ENCODE measurements at places on chromosomes 2 and 18.

GRCh38 chr18:48872234-48873145, 78.3 kb downstream of the SMAD7 start:
- DNase-seq, result no peak

GRCh38 chr2:176565641-176566323, 296.5 kb downstream of the MTX2 start:
- no peak for DNase-seq

DNA sequence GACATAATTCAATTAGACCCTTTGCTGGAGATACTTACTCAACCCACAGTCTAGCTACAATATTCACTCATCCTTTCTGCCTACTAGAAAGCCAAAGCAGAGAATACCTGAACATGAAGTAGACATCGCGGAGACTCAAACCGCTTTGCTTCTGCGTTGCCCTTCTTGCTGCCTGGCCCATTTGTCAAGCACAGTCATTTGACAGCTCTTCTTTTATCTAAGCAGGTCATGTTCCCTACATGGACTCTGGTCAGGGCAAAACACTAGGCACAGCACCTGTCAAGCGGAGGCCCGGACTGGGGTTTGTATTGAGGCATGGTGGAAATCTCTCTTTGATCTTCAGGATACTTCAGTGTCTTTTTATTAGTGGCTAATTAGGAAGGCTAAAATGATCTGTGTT, 89.7 kb downstream of the FARSB start:
- no peak for DNase-seq

DNA sequence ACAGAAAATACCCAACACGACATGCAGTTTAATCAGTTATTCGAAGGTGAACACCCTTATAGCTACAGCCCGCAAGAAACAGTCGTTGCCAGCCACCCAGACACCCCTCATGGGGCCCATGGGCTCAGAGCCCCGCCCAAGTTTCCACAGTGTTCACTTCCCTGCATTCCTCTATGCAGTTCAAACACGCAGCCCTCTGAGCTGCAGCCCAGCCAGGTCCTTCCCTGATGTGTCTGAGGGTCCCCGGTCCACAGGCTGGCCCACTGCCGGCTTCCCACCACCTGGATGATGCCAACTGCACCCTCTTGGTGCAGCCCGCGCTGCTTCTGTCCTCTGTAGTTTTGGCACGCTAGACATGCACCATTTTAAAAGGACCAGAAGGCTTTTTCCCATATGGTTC, 87.4 kb downstream of the ZNF516 start:
- DNase-seq, result no peak

DNA sequence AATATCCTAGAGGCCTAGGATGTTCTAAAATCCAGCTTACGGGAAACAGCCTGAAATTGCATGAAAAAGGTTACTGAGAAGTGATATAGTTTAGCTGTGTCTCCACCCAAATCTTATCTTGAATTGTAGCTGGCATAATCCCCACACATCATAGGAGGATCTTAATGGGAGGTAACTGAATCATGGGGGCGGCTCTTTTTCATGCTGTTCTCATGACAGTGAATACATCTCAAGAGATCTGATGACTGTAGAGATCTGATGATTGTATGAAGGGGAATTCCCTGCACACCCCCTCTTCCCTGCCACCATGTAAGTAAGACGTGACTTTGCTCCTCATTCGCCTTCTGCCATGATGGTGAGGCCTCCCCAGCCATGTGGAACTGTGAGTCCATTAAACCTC, 385.6 kb upstream of the ID2 start:
- no peak for DNase-seq

DNA sequence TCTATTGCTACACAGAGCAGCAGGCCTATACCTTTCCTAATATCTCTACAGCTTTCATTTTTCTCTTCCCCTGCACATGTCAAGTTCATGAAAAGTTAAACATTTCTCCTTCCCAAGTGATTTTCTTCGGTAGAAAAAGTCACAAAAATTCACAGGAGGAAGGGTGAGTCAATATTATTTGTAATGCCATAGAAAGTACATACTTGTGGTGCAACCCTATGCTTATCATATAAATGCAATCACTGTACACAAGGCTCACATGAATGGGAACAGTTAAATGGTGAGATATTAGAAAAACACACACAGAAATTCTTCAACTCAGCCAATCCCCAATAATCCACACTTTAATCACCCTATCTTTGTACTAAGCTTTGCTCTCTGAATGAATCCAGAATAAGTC, 651.6 kb downstream of the LRRTM4 start:
- DNase-seq, result no peak

DNA sequence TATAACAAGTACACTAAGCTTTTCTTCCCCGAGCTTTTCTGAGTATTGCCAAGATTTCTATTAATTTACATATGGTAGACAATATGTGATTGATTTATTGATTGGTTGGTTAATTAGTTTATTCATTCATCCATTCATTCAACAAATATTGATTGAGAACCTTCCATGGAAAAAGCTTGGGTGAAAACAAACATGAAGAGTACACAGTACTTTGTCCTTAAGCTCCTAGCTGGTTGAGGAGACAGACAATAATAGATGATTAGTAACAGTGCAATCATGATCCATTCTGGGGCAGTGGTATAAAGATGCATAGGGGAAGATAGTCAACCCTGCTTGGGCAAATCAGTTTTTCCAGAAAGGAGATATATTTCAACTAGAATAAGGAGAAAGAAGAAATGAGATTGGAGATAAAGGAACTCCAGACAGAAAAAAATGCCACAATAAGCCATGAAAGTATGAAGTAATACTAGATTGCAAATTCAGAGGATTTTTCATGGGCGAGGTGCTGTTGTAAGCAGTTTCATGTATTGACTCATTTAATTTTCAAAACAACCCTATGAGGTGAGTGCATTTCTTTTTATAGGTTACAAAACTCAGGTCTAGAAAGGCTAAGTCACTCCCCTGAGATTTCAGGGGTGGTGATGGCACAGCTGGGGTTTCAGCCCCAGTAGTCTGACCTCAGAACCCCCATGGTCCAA, 129.5 kb downstream of the RND3 start:
- no peak for DNase-seq

DNA sequence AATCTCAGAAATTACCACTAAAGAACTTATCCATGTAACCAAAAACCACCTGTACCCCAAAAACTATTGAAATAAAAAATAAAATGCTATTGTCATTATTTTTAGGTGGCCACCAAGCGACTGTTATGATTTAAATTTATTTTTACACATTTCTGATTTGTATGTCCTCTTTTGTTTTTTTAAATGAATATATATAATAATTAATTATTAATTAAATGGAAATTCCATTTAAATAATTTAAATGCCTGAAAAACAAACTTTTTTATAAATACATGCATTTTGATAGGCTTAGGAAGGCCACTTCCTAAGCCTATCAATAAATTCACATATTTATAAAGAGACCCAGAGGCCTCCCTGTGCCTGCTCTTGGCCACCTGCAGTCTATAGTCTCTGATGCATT, 52.2 kb downstream of the CYB5A start:
- no peak for DNase-seq

Data from T1000 (cell line).